ENCODE measurements at places on chromosomes 4 and X.

- DNase-seq, result no peak
These were observed 515.7 kb downstream of the SMARCA1 start for GRCh38 chrX:129007631-129008030.

GRCh38 chr4:83067058-83067639 lies 32.2 kb downstream of the COPS4 start:
- DNase-seq, result no peak

GRCh38 chr4:52408471-52408870 lies 250.6 kb downstream of the USP46 start:
- DNase-seq, result no peak

- no peak for DNase-seq
These were observed 87.7 kb upstream of the MAP3K15 start for GRCh38 chrX:19602866-19603622.

DNA sequence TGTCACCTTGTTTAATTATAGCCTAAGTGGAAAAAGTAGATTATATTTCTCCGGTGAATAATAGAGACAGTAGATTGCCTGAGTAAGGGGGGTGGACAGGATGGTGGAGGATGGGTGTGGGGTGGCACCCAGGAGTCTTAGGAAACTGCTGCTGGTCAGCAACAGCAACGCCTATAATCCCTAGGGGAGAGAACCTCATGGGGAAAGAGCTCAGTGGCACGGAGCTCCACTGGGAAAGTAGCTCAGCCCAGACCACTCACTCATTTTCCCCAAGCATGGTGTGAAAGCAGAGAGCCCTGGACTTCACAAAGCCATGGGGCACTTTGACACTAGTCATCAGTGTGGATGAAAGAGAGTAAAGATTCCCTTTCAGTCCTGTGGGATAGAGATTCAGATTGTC lies 31.1 kb downstream of the METTL14 start:
- no peak for DNase-seq

DNA sequence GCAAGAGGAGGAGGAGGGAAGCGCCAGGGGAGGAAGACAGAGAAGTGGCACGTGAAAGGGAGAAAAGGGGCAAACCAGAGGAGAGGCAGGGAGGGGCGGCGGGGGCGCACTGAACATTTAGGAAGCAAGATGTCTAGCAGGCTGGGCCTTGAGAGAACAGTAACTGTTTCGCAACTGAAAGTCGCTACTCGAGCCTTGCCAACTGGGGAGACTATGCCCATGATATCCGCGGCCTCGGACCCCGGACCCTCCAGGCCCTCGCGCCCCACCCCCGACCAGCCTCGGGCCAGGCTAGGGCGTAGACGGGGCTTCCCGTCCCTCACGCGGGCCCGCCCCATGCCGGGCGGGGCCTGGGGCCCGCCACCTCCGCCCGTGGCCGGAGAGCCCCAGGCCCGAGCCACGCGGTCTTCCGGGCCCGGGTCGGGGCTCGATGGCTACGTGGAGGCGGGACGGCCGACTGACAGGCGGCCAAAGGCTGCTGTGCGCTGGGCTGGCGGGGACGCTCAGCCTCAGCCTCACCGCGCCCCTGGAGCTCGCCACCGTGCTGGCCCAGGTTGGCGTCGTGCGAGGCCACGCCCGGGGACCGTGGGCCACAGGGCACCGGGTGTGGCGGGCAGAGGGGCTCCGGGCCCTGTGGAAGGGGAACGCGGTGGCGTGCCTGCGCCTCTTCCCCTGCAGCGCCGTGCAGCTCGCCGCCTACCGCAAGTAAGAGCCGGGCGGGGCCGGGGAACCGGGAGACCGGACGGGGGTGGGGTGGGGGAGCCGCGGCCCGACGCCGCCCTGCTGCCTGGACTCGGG lies at the start of gene SLC25A43:
Gene SLC25A43 (plus strand): TSS at position 363 of the 798 bp plus-strand sequence. CDS start 68 bp downstream, at position 431.
- DNase-seq, result no peak

- DNase-seq, result no peak
These were observed 30.5 kb upstream of the RBPJ start for GRCh38 chr4:26290321-26290720.

DNA sequence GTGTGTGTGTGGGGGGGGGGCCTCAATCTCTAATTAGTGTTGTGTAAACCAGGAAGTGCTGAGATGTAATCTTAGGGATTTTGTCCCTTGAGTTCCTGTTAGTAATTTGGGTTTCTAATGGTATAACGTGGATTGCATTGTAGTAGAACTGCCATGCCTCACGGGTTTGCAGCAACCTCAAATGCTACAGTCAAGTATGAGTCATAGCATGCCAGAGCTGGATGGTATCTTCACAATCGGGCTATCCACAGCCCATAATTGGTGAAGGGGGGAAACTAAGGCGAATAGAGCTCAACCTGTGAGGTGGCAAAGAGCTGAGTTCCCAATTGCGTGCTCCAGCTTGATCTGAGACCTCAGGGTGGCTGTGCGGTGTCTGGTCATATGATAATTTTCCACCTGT lies 2.2 kb upstream of the FMR1NB start:
- DNase-seq, result no peak

DNA sequence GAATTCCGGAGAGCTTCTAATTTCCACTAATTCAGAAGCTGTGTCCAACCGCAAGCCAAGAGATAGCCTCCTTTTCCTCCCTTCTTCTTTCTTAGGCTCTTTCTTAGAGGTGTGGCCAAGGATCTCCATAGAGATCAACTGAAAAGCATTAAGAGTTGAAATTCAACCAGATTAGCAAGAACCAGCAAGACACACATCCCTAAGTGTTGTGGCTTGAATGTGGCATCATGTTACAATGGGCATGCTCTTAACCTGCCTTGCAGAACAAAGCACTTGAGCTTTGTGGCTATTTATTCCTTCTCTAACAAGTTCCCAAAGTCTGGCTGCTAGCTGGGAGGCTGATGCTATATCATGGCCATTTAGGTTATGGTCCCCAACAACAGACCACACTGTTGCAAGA lies 10.4 kb downstream of the ANOS1 start:
- DNase-seq, result no peak

- DNase-seq, result no peak
These were observed 538 bp downstream of the SCML2 start for GRCh38 chrX:18353931-18354368.

GRCh38 chr4:6052679-6053078 lies 34.4 kb upstream of the C4orf50 start:
- DNase-seq, result no peak

DNA sequence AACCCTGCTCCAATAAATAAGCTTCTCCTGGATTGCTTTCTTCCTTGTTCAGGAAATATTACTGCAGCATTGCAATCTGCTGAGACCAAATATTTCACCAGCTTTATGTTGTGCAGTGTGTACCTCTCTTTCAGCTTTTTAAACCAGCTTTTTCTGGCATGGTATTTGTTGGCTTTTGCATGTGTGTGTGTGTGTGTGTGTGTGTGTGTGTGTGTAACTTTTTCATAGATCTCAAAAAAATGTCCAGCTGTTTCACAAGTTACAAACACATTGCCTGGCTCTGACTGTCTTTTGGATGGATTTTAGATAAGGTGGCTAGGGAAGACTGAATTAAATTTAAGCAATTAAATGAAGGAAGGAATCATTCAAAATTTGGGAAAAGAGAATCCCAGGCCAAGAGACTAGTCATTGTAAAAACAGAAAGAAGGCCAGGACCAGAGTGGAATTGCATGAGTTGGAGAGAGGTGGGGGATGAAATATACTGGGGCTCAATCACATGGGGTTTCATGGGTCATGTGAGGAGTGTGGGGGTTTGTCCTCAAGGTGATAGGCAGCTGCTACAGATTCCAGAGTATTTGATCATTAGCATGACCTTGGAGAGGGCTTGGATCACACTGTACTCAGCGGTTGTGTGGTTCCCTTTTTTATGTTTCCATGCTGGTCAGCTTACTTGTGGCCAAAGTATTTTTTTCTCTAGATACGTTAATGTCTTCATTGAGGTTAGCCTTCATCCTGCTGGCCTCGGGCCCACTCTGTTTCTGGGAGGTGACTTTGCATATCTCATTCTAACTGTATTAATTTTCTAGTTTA lies 357.7 kb upstream of the BOD1L1 start:
- no peak for DNase-seq

DNA sequence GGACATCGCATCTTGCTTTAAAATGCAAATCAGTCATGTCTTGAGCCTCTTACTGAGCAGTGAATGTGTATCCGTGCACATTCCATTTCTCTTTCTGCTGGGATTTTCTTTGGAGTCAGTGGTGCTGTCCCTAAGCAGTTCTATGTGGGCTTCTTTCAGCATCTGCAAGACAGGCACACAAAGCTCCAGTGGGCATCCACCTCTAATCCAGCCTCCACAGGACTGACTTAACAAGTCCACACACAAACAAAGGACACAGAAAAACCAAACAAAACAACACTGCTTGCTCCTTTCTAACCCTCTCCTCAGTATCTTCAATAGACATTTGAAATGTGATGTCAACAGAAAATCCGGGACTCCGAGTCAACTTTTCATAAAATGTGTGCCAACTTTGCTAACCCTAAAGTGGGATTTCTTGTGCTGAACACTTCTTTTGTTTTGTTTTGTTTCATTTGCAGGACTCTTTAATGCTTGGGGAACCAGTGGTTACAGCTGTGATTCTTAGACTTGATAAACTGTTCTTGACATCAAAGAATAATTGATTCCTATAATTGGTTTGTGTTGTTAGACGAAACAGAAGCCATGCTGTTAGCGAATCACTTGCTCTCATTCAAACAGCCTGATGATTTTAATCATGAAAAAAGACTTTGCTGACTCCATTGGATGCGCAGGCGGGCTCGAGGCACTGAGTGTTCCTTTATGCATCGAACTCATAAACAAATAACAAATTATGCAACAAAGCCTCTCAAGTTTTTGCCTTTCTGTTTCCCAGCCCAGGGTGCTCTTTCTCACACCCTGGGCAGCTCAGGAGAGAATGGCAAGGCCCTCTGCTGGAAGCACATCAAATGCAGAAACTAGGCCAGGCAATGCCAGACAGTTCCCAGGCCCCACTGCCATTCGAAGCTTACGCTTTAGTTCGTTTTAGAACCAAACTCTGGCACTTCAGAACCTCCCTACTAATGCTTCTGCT lies 20.1 kb downstream of the ETNPPL start:
- DNase-seq, result no peak

DNA sequence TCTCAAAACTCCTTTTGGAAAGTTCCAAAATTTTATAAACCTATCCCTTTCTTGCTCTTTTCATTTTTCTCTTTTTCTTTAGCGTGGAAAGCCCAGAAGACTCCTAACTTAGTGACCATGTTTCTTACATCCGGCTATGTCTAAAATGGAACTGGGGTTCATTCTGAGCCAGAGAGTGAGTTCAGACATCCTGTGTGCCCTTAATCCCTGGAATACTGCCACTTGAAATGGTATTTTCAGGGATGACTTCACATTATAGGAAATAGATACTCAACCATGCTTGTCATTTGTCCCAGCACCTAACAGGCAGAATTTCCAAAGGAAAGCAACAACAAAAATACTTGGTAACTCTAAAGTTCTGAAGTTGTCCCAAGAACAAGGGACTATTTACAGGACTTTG lies 379.6 kb downstream of the ARHGAP24 start:
- no peak for DNase-seq

DNA sequence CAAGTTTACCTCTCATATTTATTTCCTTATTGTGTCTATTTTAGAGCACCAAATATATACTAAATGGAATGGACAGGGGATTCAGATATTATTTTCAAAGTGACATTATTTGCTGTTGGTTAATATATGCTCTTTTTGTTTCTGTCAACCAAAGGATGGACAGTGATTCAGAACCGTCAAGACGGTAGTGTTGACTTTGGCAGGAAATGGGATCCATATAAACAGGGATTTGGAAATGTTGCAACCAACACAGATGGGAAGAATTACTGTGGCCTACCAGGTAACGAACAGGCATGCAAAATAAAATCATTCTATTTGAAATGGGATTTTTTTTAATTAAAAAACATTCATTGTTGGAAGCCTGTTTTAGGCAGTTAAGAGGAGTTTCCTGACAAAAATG lies 6.2 kb downstream of the FGB start:
- DNase-seq, result no peak

GRCh38 chr4:44684648-44685047 lies 6.4 kb downstream of the GUF1 start:
- no peak for DNase-seq

- DNase-seq, result no peak
These were observed 202.0 kb downstream of the SLC4A4 start for GRCh38 chr4:71540749-71541269.

- DNase-seq, result no peak
These were observed 98.9 kb upstream of the PDLIM3 start for GRCh38 chr4:185634066-185634652.

- DNase-seq, result no peak
These were observed 412.8 kb downstream of the HNRNPD start for GRCh38 chr4:81960961-81961360.

- no peak for DNase-seq
These were observed 66.3 kb downstream of the DHRSX start for GRCh38 chrX:2434270-2435163.

- no peak for DNase-seq
These were observed 84.2 kb downstream of the HPRT1 start for GRCh38 chrX:134544135-134544512.

DNA sequence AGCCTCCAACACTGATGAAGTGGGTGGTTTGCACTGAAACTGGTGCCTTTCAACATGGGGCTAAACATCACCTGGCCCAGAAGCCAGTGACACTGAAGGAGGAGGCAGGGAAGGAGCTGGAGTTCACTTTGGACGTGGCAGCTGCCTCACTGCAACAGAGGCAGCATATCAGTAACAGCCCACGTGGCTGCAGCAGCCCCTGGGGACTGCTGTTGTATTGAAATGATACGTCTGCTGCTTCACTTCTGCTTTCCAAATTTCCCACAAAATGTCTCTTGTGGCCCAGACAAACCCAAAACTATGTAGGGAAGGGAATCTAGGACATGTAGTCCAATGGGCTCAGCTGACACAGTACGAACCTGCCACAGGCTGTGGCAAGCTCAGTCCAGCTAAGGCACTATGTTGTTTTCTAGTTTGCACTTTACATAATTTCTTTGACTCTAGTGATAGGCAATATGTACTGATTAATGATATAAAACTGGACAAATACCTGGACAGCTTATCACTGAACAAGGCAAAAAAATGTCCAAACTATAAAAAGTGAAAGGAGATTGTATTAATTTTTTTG lies 84.7 kb upstream of the RAPGEF2 start:
- no peak for DNase-seq

- DNase-seq, result no peak
These were observed 415.1 kb downstream of the AFF2 start for GRCh38 chrX:148915474-148915873.

DNA sequence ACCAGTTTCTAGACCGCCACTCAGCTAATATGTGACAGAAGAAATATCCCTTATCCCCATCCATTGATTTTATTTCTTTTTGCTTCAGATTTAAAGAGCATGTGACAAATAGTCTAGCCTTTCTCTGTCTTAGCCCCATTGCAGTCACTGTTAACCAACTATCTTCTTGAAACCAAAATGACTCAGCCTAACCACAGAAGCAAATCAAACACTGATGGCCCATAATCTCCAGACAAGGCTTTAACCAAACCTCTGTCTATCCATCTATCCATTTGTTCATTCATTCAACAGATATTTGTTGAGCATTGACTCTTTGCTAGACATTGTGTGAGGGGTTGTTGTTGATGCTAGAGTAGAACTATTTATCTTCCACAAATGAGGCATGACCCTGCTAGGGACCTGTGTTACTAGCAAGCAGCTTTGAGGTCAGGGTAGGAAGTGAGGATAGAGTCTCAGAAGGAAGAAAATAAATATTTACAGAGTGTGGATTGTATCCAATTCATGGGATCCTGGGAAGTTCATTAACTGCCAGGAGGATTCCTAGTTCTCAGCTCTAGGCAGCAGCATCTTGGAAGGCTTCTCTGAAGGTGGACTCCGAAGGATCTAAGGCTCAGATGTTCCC lies 22.5 kb downstream of the HNRNPH2 start:
- no peak for DNase-seq

Measured in activated CD4-positive, CD25-positive, alpha-beta regulatory T cell treated with anti-CD3 and anti-CD28 coated beads, Interleukin-2, amount 50 U/mL, for 16 hours (primary cell).